ENCODE measurements at places on chromosomes 16 and 17.

DNA sequence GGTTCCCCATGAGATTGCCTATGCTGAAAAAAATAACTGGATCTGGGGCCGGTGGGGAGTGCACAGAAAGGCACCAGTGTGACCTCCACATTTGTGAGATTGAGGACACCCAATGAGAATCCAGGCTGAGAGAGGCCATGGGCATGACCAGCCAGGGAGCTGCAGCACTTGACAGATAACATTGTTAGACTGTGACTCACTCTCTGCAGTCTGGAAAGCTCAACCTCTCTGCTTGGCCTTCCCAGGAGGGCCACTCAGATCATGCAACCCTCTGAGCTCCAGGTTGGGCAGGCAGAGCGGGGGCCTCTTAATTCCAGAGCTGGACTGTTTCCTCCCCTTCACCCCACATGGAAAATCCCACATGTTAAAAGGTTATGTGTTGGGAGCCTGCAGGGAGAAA is 30.1 kb downstream of the FZD2 start:
- DNase-seq, result no peak

DNA sequence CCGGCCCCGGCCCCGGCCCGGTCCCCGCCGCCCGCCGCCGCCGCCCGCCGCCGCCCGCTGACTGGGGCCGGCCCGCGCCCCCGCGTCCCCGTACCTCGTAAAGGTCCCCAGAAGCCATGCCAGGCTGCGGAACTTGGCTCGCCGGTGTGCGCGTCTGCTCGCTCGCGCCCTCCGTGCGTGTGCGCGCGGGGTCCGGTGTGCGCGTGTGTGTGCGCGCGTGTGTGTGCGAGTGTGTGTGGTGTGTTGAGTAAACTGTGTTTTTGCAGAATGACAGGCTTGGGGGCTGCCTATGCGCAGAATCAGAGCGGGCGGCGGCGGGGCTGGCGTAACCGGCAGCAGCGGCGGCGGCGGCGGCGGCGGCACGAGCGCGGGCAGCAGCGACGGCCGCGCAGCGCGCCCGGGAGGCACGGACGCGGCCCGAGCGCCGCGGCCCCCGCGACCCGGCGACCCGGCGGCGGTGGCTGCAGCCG is 307 bp downstream of the CDYL2 start:
- DNase-seq, result peak; percentile 43

DNA sequence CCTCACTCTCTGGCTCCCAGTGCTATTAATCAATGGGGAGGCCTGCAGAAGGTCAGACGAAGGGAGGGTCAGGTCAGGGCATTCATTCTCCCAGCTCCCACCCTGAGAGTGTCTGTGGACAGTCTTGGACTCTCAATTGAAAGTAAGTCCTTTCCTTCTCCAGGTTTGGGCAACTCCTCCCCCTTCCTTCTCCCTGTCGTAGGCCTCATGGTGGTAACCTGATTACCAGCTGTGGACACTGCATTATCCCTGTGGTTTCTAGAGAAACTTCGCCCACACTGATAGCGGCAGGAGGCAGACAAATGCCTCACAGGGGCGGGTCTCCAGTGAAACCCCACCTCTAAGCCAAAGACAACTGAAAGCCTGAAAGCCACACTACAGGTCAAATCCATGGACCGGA is 57.7 kb upstream of the SLC25A19 start:
- no peak for DNase-seq

GRCh38 chr16:3696425-3697218 is 20.7 kb downstream of the TRAP1 start:
- DNase-seq, result no peak

- no peak for DNase-seq
Observed at GRCh38 chr16:55574811-55575210, 8.3 kb downstream of the CAPNS2 start.

DNA sequence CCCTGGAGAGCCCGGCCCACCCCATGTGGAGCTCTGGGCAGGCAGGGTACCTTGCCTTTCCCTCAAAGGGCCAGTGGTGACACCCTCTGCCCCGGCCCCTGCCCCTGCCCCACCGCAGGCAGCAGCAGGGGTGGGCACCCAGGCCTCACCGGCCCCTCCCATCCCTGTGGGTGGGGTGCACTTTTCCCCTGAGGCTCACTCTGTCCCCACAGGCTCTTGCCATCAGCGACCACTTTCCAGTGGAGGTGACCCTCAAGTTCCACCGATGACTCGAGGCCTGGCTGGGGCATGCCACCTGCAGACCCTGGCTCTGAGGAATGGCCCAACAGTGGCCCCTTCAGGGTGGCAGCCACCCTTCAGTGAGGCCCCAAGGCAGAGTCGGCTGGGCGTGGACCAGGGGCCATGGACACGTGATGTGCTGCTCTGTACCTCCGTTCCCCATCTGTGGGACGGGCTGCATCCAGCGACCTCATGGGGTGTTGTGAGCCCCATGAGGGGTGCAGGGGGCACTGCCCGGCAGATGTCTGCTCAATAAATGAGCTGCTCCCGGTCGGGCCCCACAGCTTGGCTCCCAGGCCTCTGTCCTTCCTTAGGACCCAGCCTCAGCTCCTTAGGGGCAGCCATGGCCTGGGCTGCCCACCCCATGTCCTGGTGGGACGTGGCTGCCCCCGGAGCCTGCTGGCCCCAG is 2.0 kb downstream of the DNASE1L2 start:
- DNase-seq, result no peak

GRCh38 chr17:45973946-45974859 is 24.8 kb upstream of the STH start:
- DNase-seq, result no peak

GRCh38 chr17:9886141-9886930 is 18.7 kb downstream of the RCVRN start:
- DNase-seq, result no peak

DNA sequence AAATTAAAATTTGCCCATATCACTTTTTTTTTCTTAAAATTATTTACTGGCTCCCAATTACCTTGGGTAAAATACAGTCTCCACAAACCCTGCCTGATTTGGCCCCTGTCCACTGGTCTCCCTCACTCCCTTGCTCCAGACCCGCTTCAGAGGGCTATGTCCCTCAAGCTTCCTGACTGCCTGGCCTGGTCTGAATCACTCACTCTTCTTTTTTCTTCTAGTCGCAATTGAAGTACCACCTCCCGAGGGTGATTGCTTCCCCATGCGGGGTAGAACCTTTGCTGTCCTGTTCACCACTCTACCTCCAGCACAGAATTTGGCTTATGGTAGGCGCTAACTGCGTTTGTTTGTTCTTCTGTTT is 598 bp upstream of the PGAP3 start:
- DNase-seq, result no peak

DNA sequence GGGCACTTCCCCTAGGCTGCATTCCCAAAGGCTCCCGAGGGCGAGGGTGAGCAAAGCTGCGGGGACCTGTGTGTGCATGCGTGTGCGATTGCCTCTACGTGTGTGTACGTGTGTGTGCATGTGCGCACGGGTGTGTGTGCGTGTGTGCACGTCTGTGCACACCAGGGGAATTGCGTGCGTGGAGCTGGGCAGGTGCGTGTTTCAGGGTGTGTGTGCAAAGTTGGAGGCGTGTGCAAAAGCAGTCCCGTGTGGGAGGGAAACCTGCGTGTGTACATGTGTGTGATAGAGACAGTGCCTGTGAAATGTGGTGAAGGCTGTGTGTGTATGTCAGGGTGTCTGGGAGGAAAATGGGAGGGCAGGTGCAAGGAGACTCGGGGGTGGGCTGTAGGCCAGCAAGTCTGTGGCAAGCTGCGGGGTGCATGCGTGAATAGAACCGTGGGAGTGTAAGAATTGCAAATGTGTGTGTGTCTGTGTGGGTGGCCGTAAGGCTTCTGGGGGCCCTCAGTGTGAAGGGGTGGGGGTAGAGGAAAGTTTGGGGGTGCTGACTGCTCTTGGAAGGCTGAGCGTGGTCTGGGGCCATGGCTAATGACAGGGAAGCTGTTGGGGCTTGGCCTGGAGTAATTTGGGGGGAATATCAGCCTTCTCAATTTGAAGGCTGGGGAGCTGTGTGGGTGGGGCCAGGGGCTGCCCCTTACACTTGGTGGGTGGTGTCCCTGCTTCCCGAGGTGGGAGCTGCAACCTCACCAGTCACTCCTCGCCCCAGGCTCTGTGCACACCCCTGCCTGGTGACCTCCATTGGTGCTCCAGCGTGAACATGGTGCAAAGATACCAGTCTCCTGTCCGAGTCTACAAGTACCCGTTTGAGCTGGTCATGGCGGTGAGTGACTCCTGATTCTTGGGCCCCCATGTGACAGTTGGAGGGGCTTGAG is 644 bp downstream of the SEC14L5 start:
- DNase-seq, result no peak

- DNase-seq, result no peak
Observed at GRCh38 chr17:43855061-43855460, 8.1 kb downstream of the CD300LG start.

- DNase-seq, result no peak
Observed at GRCh38 chr17:7512824-7513540, 28.8 kb downstream of the POLR2A start.

DNA sequence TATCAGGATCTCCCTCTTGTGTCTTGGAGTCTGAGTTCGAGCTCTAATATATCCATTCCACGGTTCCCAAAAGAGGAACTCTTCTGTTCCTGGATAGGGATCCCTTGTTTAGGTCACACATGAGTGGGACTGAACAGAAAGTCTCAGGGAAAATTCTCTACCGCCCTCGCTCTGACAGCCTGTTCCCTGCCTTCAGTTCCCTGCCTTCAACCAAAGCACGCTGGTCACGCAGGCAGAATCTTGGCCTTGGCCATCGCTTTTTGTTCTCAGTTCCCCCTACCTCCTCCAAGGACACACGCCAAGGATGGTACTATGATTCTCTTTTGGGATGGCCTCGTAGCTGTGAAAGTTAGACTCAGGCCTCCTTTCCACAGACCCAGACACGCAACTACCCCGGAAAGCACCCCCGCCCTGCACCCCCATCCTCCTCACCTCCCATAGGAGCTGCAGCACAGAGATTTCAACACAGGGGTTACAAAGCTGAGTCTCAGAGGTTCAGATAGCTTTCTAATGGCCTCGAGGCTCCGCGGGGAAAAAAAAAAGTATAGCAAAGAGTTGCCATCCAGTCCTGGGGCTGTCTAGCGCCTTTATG is 1.5 kb upstream of the SHISA6 start:
- DNase-seq, result no peak

DNA sequence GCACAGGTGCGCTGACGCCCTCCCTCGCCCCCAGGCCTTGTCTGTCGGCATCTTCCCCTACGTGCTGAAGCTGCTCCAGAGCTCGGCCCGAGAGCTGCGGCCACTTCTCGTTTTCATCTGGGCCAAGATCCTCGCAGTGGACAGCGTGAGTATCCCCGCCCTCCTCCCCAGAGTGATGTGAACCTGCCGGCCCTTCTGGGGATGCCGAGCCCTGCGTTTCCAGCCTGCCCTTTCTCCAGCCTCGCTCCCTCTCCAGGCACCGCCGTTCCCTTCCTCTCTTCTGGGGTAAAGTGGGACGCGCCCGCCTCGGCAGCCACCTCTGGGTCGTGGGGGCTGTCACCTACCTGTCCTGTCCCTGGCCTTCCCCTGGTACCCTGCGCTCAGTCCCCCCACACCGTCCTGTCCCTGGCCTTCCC is 133.9 kb upstream of the CHMP6 start:
- no peak for DNase-seq

DNA sequence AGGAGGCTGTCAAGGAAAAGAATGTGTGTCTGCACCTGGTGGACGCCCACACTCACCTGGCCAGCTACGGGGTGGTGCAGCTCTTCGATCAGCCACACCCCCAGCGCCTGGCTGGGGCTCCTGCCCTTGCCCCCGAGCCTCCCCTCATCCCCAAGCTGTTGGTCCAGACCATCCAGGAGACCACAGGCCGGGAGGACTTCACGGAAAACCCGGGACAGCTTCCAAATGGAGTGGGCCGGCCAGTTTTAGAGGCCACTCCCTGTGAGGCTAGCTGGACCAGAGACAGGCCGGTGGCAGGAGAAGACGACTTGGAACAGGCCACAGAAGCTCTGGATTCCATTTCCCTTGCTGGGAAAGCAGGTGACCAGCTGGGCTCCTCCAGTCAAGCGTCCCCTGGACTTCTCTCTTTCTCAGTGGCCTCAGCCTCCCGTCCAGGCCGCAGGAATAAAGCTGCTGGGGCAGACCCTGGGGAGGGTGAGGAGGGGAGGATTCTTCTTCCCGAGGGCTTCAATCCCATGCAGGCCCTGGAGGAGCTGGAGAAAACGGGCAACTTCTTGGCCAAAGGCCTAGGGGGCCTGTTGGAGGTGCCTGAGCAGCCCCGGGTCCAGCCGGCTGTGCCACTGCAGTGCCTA is 2.2 kb downstream of the WDR81 start:
- no peak for DNase-seq

DNA sequence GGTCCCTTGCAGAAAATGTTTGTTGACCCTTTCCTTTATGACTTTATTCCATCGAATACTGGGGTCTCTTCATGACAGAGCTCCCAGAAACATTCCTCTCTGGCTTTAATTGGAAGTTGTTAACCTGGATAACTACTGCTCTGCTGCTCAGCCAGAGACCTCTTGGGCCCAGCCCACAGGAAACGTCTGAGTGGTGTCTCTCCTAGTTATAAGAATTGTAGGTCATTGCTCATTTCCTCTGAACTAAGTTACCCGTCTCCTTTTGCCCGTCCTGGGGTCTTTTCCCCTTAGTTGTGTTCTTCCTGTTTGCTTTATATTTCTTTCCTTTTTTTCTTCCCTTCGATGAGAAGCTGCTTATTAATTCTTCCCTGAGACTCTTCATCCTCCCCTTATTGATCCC is 9.0 kb downstream of the MAP2K6 start:
- no peak for DNase-seq

- no peak for DNase-seq
Observed at GRCh38 chr16:84262939-84263338, 23.1 kb upstream of the KCNG4 start.

DNA sequence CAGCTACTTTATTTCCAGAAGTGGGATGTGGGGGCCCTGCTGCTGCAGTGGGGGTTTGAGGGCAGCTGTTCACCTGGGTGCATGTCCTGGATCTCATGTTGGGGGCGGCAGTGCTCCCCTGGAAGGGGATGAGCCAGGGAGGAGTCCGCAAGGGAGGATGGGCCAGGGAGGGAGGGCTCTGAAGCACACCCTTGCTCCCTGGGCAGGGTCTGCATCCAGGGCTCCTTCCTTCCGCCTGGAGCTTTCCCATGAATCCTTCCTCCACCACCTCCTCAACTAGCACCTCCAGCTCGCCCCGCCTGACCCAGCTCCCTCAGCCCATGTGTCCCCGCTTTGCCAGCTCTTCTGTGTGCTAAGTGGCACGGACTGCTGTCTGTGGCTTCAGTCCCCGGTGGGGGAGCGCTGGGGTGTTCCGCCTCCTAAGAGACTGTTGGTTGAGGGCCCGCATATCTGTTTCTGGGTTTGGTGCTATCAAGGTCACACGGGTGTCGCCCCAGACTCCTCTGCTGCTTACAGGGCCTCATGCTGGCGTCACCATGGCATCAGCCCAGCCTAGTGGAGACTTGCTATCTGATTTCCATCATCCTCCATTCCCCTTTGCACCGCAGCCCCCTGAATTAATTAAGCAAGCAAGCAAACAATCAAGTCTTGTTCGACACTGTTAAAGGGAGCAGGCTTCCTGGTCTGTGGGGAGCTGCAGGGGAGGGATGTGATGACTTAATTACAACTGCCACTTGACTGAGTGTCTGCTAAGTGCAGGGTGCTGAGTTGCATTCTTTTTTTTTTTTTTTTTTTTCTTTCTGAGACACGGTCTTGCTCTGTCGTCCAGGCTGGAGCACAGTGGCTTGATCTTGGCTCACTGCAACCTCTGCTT is 71.8 kb downstream of the PRKCA start:
- no peak for DNase-seq
